CD4-positive, alpha-beta T cell treated with Interleukin-12 subunit alpha and Interleukin-12 subunit beta, for 1 hour (primary cell): ENCODE measurements at places on chromosomes 13 and 19.
A peak's percentile ranks its signal among the peaks of the same experiment; 100 is the strongest.

DNA sequence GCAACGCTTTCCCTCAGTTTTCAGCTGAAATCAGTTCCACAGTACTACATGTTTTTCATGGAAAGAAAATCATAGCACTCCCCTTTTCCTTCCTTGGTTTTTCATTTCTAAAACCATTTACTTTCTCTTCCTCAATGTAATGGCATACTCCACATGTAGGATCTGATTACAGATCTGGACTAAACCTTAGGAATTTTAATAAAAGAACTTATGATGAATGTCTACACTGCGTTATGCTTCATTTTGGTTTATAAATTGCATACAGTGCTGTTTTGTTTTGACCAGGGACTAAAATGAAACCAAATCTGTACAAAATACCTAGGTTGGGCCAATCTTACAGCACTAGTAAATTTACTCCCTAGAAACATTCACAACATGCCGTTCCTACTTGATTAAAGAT is 589.9 kb downstream of the TBC1D4 start:
- DNase-seq: no peak

DNA sequence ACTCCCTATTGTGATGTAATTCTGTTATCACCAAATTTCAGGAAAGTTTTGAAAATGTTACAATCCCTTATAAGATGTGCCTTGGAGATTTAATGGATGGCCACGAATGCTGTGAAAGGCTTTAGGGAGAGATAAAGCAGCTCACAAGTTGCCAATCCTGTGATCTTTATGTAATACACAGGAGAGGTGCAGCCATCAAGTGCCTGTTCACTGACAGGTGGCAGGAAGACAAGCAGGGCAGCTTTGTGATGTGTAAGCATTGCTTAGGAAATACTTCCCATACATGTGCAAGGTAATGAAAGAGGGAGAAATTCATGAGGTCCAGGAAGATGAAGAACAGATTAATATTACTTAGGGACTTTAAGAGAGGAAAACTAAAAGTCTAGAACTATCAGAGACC is 628.8 kb downstream of the SLITRK6 start:
- no peak for DNase-seq

- DNase-seq: no peak
These were observed 39.9 kb downstream of the MTMR6 start for GRCh38 chr13:25247360-25247759.

DNA sequence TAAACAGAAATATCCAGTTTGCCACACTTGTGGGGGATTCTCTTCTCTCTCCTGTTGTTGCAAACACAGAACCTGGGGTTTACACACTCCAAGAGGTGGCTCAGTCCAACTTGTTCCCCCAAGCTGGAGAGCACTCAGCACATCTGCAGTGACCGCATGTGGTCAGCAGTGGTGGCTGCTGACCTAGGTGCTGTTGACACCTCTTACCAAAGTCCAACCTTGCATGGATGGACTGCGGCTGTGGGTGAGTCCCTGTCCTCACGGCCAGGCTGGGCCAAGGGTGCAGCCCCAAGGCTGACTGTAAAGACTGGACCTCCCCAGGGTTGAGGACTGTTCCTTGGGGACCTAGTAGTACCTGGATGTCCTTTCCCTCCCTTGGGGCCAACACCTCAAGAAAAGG is 6.1 kb downstream of the LRFN3 start:
- no peak for DNase-seq

GRCh38 chr13:109226631-109227030 is 559.8 kb downstream of the IRS2 start:
- DNase-seq: no peak

DNA sequence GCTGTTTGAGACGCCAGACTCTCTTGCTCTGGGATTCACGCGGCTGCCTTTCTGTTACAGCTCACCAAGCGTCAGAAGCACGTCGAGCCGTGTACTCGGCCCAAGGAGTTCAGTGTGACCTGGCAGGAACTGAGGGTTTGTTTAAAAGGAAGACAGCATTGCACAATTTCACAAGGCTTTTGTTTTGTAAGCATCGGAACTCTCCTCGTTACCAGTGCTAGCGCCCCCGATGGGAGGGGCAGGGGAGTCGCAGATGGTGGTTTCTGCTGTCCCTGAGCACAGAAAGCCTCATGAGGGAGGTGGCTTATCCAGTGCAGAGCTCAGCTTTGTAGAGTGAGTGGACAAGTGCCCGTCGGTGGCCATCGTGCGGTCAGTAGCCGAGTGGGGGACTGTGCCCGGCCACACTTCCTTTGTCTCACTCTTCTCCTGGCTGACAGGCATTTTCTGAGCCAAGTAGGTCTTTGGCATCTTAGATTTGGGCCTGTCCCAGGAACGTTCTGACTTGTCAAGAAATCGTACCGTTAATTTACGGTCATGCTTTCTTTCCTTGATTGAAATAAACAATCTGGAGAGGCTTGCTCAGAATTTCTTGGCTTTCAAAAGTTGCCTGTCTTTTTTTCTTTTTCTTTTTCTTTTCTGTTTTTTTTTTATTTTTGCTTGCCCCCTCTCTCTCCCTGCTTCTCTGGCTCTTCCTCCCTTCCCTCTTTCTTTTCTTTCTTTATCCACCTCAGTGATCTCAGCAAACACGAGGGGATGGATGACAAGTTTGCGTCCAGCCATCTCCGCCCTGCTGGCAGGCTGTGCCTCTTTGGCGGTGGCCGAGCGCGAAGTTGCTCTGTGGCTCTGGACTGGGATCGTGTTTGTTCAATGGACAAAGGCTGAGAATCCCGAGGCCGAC is 7.7 kb downstream of the KDM4B start:
- DNase-seq: peak; percentile 24

DNA sequence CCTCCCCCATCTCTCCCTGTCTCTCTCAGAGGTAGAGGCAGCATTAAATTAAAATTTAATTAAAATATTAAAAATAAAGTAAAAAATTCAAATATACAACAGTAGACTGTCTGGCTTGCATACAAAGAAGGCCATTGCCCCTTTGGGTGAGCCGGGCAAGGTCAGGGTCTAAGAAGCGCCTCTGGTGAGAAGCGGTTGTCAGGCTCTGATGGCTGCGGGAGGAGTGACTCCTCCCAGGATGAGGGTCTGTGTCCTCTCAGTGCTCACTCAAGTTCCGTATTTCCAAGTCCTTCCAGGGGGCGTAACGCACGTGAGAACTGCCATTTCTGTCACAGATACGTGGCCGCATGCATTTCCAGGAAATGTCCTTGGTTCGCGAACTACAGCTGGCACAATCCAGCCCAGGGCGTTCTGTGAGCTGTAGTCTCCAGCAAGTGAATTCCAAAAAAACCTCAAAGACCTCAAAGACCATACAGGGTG is 737 bp upstream of the ZNF181 start:
- DNase-seq: no peak

DNA sequence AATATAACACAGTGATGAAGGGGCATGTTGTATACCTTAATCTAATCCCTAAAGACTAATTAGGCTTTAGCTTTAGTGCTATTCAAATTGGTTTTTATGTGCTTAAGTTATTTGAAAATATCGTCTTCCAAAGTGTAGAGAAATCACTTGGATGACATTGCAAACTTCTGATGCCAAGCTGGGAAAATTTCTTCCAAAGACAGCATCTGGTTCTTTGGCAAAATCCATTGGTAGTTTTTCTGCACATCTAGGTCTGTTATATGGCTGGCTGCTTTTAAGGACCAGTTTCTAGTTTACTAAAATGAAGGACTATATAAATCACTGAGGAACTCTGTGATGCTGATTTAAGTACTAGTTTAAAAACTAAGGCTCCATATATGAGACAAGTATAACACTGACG is 2362.3 kb downstream of the PCDH9 start:
- DNase-seq: no peak

GRCh38 chr13:48853728-48854102 is 122.0 kb upstream of the FNDC3A start:
- no peak for DNase-seq

GRCh38 chr19:1941146-1942077 is at the start of gene CSNK1G2:
Gene CSNK1G2, plus strand, starts transcription at chr19:1941172. Its CDS starts 28,601 bp downstream, at chr19:1969773.
- DNase-seq: no peak

GRCh38 chr13:53775807-53776206 is 747.2 kb downstream of the OLFM4 start:
- no peak for DNase-seq

DNA sequence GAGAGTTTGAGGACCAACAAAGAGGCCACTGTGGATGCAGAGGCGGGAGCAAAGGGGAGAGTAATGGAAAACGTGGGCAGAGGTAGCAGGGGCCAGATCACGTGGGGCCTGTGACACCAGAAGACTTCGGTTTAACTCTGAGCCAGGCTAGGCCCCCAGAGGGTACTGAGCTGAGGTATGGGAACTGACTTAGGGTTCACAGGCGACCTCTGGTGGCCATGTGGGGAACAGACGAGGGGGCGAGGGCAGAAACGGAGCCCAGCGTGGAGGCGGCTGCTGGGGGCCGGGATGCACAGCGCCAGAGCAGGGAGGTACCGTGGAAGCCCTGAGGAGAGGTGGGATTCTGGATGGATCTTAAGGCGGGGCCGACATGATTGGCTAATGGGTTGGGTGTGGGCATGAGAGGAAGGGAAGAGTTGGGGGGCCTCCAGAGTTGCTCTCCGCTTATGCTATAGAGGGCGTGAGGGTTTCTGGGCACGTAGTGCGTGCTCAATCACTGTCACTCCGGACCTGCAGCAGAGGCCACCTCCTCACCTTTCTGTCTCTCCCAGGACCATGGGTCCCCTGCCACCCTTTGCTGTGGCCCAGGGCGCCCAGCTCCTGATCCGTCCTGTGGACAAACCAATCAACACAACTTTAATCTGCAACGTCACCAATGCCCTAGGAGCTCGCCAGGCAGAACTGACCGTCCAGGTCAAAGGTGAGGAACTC is 13.7 kb downstream of the PVR start:
- DNase-seq: peak; percentile 61

DNA sequence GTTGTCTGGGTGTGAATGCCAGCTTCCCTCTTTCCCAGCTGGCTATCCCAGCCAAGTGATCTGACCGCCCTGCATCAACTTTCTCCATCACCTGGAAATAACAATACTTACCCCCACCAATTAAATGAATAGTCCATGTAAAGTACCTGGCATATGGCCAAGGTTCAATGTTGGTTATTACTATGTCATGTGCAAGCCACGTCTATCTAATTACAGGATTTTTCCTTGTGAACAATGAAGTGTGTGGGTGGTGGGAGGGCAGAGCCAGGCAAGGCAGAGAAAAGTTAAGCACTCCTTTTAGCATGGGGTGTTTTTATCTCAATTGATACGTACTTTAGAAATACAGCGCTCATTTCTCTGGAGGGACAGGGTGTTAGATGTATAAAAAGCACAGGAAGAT is 121.1 kb downstream of the NHLRC3 start:
- DNase-seq: no peak

DNA sequence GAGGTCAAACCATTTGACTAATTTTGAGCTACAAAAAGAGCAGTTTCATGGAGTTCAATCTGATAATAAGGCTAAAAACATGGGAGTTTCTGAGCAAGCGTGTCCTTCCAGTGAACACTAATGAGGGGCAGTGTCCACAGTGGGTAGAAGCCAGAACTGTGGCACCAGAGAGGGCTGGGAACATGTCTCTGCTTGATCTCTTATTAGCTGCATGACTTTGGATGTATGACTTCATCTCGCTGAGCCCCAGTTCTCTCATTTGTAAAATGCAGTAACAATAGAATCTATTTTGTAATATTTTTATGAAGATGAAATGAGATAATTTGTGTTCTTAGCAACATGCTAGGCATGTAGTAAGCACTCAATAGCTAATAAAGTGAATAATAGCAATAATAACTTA is 69.8 kb downstream of the HS6ST3 start:
- DNase-seq: no peak

GRCh38 chr13:100438059-100438788 is 150.4 kb downstream of the GGACT start:
- DNase-seq: no peak

GRCh38 chr13:24203811-24204210 is 43.3 kb downstream of the SPATA13 start:
- DNase-seq: peak; percentile 27

DNA sequence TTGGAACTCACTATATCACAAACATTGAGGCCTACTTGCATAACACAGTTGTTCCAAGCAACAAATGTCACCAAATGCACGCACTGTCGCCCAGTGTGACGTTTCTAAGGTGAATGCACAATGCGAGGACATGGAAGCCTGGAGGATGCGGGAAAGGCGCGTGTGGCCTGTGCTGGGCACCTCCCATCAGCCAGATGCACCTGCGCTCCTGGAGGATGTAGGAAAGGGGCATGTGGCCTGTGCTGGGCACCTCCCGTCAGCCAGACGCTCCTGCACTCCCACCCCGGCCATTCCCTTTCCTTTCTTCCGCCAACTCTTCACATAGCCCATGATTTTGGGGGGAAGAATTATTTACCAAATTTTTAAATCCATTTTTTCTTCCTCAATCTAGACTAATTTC is 202.4 kb upstream of the SOX1 start:
- no peak for DNase-seq

DNA sequence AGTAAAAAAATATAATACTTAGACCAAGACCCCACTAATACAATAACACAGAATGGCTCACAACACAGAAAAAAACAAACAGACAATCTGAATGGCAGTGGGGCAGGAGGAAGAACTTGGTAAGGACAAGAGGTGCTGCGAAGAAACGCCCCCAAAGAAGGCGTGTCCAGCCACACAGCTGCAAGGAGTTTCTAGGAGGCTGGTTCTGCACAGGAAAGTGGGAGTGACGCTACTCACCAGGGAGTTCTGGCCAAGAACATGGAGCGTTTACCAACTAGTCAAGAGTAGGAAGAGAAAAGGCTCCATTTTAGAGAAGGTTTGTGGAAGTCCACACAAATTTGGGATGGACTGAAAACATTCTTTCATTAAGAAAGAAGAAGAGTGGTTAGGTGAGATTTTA is 95.3 kb upstream of the SLC15A1 start:
- no peak for DNase-seq

DNA sequence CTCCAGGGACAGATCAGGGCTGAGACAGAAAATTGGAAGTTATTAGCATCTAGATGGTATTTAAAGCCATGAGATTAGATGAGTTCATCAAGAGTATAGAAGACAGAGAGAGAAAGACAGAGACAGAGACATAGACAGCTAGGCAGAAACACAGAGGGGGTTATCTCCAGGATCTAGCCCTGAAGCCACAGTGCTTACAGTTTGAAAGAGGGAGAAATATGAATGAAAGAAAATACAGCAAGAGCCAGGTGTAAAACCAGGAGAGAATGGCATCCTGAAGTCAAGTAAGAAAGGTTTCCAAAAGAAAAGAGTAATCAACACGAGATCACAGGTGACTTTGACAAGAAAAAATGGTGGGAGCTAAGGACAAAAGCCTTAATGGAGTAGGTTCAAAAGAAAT is 111.2 kb downstream of the TBC1D4 start:
- DNase-seq: no peak
